ENCODE measurements at places on chromosomes 5 and 9.

GRCh38 chr5:15597804-15598203 lies 97.8 kb downstream of the FBXL7 start:
- no peak for DNase-seq

- DNase-seq: no peak
Observed at GRCh38 chr5:10161778-10162177, 87.9 kb downstream of the ATPSCKMT start.

GRCh38 chr9:33379666-33380389 lies 22.5 kb downstream of the AQP7 start:
- no peak for DNase-seq

- no peak for DNase-seq
Observed at GRCh38 chr9:16524823-16525222, 345.6 kb downstream of the BNC2 start.

- no peak for DNase-seq
Observed at GRCh38 chr5:32767948-32768467, 56.9 kb downstream of the NPR3 start.

DNA sequence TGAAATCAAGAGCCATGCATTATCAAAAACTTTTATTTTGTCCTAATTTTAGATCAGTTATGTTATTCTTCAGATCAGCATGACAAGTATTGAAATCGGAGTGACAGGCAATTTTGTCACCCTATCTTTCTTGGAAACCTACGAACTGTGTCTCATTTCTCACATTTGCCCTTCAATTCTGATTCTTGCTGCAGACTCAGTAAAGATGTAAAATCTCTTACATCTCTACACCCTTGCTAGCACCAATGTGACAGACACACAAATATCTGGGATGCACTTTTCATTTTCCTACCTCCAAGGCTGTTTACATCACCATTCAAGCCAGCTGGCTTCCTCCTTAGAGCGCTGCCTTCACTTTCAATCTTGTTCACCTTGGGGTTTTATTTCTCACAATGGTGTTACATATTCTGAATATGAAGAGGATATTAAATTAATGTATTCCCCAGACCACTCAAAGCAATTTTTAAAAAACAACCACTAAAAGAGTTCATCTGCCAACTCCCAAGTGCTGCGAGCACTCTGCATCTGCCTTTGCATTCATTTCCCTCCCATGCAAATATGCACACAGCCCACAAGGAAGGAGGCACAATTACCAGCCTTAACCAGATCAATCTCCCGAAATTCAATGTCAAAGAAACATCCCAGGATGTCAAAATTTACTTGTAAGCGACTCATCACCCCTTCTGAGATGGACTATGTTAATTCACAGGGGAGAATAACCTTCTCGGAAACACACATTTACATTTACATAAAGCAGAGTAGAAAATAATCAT lies 164.3 kb downstream of the ENC1 start:
- DNase-seq: no peak

Measured in anterior cingulate cortex (tissue), 58 donors.